ENCODE measurements at places on chromosomes 4 and X.
A peak's percentile ranks its signal among the peaks of the same experiment; 100 is the strongest.

DNA sequence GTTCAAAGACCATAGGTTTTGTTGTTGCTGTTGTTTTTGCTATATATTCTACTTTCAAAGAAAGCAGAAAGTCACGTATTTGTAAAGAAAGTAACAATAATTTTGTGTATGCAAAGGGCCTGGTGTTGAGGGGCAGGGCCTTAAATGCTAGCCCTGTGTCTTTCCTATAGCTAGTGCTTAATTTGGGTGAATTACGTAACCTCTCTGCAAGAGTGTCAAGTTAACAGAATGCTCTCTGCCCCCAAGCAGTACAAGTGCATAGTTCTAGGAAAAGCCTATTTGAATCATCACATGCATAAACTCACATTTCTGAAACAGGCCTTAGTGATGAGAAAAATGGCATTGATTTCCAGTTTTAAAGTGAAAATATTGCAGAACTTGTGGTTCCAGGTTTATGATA, 663.6 kb downstream of the STIM2 start:
- DNase-seq, result no peak

GRCh38 chr4:41538017-41538733, at the start of gene LIMCH1:
Gene LIMCH1 (plus strand): TSS chr4:41538157. CDS start chr4:41605996, 67,839 bp downstream.
- DNase-seq, result peak; percentile 46

GRCh38 chr4:94533405-94534223, 81.9 kb downstream of the PDLIM5 start:
- DNase-seq, result no peak

DNA sequence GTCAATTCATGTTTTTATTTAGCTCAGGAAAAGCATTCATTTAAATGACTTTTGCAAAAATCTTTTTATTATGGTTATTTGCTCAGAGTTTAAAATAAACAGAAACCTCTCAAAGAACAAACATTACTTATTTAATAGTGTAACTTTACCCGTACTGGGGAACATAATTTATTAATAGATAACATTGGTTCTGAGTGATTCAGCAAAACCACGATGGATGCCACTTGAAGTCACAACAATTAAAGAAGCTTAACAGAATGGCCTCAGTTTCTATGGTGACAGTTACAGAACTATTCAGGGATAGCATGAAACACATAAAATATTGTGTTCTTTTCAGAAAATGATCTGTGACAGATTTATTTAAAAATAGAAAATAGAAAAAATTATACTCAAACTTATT, 368.7 kb downstream of the CCSER1 start:
- no peak for DNase-seq

DNA sequence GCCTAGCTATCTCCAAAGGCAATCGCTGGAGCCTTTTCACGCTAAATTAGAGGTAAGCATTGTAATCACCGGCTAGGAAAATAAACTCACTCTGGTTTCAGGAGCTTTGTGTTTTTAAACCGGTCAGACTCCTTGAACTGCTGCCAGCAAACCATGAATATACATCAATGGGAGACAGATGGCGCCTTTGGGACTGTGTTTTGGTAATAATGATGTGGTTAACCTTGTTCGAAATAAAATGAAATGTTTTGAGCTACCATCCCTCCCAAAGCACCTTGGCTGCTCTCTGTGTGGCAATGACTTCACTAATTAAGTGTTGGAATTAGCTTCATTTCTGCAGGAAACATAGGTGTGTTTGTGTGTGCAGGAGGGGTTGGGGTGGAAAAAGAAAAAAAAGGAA, 65.3 kb downstream of the CLNK start:
- DNase-seq, result no peak

DNA sequence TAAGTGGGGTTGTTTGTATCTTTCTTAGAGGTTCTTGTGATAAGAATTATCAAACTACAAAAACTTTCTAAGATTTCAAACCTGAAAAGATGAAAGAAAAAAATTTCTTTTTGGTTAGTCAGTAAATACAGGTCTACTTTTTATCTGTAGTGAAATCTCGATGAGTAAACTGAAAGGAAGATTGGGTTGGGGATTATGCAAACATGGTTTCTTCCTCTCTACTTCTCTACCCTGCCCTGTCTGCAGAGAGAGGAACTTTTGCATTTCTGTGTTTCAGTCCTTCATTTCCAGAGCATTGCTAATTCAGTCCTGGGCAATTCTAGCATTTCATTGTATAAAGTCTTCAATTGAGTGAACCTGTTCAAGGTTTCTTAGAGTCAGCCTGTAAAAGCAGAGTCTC, 51.6 kb upstream of the IL2 start:
- DNase-seq, result no peak

DNA sequence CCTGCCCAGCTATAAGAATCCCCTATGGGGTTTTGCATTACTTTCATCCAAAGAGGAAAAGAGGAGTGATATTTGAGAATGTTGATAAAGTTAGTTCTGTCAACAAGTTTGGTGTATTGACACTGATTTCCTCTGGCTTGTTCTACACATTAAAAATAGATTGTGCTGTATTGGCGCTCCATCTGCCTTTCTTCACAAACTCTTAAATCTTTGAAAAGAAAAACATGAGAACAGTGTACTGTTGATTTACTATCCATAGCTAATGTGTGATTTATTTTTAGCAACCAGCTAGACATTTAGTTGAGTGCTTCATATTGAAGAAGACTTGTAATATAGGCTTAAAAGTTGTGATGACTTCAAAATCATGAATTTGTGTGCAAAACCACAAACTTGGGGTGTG, 261.2 kb upstream of the ANKRD50 start:
- no peak for DNase-seq

GRCh38 chr4:39256436-39256835, 74.1 kb downstream of the WDR19 start:
- DNase-seq, result no peak

DNA sequence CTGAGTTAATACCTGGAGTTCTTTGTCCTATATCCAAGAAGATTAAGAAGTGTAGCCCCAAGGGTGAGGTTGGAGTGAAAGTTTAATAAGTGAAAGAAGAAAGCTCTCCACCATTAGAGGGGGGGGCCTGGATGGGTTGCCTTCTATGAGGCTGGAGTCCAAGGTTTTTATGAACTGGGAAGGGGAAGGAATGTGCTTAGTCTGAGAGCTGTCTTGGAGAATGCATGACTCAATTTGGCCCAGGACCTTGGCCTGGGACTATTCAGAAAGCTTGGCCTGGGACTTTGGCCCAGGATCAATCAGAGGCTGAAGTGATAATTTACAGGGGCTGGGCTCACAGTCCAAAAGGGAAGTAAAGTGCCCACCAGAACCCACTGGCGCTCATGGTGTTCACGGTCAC, 1049.0 kb upstream of the GRIA3 start:
- no peak for DNase-seq

DNA sequence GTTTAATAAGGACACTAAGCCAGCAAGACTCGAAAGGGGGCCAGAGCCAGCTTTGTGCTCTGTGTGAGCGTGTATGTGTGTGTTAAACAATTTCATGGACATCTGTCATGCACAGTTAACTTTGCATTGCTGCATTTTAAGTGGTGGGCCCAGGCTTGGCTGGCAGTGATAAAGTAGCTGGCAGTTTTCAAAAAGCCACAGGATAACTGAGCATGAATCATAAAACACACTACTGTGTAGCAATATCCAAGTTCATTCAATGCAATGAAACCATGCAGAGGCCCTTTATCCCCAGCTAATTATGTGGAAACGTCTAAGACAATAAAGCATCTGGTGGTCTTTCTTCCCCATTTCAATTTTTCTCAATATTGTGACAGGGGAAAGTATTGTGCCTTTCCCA, 132.9 kb downstream of the NKX6-1 start:
- no peak for DNase-seq

DNA sequence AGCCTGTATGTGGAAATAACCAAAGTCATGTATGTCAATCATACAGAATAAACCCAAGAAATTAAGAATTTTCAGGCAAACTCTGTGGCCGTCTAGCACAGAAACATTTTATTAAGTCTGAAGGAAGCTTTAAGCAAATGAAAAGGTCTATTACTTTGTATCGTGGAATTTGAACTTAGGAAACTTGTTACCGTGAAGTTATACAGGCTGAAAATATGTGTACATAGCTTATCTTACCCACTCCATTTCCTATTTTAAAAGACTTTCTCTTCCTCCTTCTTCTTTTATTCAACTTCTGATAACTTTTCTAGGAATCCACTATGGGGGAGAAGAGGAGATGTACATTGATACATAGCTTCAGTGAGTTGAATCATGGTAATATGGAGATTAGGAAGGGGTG, 108.3 kb downstream of the AGTR2 start:
- no peak for DNase-seq

DNA sequence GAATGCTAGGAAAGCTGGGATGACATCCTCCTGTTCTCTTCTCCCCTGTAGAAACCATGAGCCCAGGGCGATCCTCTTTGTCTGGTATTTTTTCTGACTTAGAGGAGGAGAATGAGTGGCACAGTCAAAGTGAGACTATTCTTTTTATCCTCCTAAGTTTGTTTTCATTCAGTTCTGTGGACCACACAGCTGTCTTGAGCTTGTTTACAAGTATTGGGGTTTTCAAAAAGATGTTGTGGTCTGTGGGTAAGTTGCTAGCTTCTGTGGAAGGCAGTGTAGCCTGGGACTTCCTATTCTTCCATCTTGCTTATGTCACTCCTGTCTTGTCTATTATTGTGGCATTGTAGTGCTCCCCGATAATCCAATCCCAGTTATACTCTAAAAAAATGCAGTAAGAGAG, 223.0 kb downstream of the PAPSS1 start:
- no peak for DNase-seq

GRCh38 chr4:178423366-178423765, 981.1 kb upstream of the AGA start:
- DNase-seq, result no peak

DNA sequence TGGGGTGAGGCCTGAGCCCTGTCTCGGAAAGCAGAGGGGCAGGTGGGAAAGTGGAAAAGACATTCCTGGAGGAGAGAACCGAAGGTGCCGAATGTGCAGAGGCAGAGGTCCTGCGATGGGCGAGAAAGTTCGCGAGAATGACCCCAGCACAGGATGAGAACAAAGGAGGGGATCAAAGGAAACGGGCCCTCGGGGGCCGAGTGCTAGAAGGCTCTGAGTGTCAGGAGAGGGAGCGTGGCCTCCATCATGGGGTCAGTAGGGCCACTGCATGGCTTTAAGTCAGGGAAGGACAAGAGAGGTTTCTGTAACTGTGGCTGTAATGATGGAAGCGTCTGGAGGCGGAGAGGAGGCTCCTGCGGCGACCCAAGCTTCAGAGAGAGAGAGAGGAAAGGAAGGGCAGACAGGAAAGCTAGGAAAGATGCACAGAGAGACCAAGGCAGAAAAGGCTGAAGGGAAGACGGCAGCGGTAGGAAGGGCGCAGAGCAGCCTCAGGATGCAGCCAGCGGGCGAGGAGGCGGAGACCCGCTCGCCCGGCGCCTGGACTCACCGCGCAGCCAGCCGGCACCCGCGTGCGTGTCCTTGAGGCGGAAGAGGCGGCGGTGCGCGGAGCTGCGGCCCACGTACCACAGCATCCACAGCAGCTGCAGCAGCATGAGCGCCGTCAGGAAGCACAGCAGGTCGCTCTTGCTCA, 669 bp downstream of the OTOP1 start:
- no peak for DNase-seq

DNA sequence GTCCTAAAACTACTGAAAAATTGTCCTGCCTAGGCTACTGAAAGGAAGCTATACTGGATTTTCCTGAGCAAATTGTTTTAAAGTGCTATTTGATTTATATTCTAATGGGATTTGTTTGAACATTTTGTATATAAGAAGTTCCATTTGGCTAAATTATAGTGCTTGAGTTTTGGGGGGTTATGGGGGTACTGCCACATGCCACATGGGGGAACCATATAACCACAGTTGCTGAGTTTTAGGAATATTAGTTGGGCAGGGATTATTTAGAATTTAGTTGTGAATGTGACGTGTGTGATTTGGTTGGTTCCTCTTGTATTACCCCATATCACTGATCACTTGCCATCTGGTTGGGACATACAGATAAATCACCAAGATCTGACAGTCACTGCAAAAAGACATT, 224.5 kb upstream of the TAPT1 start:
- no peak for DNase-seq

- no peak for DNase-seq
These were observed 61.6 kb upstream of the PRPS1 start for GRCh38 chrX:107566604-107567262.

GRCh38 chrX:129572422-129572821, 32.4 kb downstream of the OCRL start:
- no peak for DNase-seq

GRCh38 chrX:154322890-154323289, 27.3 kb downstream of the TKTL1 start:
- DNase-seq, result no peak

GRCh38 chr4:156886481-156886880, 85.1 kb downstream of the PDGFC start:
- DNase-seq, result peak; percentile 19

DNA sequence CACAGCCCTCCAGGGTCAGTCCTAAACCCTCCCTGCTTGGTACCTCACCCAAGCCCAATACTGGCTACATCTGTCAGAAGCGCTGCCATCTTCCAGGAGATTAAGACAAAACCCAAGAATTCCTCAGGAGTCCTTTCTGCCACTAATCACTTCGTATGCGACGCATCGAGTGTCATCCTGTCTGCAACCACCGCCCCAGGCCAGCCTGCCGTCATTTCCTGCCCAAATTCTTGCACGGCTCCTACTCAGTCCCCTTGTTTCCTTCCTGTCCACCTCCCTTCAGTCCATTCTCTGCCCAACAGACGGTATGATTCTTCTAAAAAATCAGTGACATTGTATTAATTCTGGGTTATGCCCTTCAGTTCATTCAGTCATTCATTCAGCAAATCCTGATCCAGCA, 113.6 kb downstream of the NFKB1 start:
- DNase-seq, result no peak

- no peak for DNase-seq
These were observed 69.2 kb upstream of the DIAPH2 start for GRCh38 chrX:96615448-96615847.

GRCh38 chrX:30689116-30689515, 35.9 kb downstream of the GK start:
- no peak for DNase-seq

DNA sequence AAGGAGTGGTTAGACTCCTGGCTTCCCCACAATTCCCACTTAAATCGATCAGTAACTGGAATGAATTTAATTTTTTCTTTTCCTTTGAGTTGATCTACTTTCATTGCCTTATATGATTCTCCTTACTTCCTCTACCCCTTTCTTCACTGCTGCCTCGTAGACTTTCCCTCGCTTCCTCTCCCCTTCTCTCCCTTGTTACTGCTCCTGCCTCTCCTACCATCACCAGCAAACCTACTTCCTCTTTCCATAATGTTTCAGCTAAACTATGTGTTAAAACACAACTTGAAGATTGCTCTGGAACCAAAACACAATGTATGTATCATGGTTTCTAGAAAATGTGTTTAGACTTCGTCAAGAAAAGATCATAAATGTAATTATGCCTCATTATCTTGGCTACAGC, 132.0 kb upstream of the TET2 start:
- DNase-seq, result peak; percentile 63

DNA sequence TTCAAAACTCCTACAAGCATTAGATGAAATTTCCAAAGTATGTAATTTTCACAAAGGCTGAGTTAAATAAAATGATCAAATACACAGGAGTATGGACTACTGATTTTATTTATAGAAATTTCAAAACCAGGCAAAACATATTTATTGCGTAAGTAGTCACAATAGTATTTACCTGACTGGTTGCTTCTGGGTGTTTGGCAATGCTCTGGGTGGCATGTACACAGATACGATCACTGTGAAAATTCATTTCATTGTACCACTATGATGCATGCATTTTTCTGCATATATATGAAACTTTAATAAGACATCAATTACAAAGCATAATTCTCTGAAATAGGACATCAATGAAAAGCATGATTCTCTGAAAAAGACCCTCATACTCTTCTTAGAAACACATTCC, 384.2 kb downstream of the TLL1 start:
- DNase-seq, result no peak
